ENCODE measurements at places on chromosomes 7 and 10.

GRCh38 chr7:8133188-8133848 lies 128.6 kb downstream of the ICA1 start:
- no peak for DNase-seq

GRCh38 chr10:103835096-103836050 lies 20.0 kb downstream of the SH3PXD2A start:
- DNase-seq, result no peak

- DNase-seq, result no peak
These were observed 152.1 kb downstream of the FZD1 start for GRCh38 chr7:91416155-91416865.

DNA sequence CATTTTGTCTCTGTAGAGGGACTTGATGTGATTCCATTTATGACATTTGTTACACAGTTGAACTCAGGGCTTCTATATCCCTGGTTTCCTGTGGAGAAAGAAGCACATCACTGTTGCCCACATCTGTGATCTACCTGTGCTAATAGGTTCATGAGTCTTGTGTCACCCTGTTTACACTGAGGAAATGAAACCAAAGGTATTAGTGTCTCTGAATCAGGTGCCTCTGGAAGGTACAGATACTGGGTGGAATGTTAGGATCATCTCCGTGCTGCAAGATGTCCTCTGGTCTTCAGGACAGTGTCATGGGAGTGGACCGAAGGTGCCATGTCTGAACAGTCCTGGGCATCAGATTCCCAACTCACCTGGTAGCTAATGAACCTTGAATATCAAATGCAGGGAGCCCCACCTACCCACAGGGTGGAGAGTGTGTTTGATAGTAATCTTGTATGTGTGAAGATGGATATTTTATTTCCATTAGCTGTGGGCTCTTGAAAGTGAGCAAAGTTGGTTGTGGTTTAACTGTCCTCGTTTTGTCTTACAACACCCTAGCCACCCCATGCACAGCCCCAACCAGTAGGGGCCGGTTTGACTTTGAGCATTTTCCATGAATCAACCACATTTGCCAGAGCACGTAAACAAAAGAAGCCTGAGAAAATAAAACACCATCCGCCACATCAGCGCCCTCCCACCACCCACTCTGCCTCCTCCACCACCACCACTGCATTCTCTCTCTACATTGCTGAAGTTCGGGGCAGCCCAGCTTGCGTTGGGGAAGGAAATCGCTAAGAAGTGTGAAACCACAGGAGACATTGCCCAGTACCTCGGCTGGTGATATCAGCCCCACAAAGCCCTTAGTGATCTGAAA lies 40.7 kb downstream of the TARP start:
- no peak for DNase-seq

DNA sequence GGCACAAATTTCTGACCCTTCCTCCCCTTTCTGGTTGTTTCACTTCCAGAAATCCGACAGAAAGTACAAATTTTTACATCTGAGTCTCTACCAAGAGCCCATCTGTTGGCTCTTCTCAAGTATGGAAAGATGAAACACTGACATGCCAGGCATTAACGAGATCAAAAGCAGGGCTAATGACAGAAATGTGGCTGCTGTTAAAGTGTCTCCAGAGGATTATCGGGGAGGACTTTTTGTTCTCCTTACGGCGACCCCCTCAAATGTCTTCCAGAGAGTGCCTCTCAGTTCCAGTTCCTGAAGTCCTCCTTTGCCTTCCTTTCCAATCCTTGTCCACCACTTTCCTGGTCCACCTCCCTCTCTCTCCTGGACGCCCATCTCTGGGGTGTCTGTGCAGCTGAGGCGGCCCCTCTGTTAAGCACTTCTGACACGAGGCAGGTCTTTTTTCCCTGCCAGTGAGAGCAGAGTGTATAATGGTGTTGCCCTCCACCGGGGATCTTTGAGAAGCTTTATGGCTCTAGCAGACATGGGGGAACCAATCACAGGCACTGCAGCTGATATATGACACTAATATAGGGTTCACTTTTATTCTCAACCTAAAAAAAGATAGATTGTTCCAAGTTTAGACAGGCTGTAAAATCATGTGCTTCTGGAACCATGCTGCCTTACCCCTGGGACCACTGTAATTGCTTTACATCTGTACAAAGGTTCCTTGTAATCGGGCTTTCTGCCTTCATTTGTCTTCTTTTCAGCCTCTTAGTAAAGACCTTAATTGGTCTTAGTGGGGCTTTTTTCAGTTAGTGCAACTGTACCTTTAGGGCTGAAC lies 757.1 kb downstream of the AUTS2 start:
- DNase-seq, result no peak

DNA sequence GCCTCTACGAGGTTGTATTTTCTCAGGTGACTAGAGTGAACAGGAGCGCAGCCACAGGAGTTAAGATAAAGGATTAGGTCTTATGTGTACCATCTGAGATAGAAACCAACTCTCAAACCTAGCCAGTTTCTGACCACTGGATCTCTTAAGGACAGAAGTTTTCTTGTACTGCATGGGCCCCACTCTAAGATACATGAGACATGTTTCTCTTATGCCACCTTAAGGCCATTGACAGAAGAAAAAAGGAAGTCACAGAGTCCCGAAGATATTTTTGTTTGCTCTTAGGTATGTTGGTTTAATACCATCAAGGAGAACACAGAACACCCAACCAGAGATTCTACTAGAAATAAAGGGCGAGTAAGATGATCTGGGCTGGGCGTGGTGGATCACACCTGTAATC lies 335.8 kb downstream of the FRMD4A start:
- DNase-seq, result peak; percentile 49

DNA sequence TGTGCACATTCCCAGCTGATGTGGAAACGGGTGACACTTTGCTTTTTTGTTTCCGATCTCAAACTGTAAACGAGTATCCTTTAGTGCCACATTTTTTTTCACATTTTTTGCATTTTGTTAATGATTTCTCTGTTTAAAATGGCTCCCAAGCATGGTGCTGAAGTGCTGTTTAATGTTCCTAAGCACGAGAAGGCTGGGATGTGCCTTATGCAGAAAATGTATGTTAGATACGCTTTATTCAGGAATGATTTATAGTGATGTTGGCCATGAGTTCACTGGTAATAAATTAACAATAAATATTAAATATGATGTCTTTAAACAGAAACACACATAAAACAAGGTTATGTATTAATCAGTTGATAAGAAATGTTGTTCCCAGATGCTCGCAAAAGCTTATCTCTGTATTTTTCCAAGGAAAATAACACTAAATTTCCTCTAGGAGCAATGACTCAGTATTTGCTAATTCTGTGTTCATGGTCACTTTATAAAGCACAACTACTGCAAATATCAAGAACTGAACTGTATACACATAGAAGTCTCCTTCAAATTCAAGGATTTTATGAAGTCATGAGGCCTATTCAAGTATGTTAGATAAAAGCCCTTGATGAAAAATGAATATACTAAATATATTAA lies 305.9 kb upstream of the SMIM30 start:
- DNase-seq, result no peak

DNA sequence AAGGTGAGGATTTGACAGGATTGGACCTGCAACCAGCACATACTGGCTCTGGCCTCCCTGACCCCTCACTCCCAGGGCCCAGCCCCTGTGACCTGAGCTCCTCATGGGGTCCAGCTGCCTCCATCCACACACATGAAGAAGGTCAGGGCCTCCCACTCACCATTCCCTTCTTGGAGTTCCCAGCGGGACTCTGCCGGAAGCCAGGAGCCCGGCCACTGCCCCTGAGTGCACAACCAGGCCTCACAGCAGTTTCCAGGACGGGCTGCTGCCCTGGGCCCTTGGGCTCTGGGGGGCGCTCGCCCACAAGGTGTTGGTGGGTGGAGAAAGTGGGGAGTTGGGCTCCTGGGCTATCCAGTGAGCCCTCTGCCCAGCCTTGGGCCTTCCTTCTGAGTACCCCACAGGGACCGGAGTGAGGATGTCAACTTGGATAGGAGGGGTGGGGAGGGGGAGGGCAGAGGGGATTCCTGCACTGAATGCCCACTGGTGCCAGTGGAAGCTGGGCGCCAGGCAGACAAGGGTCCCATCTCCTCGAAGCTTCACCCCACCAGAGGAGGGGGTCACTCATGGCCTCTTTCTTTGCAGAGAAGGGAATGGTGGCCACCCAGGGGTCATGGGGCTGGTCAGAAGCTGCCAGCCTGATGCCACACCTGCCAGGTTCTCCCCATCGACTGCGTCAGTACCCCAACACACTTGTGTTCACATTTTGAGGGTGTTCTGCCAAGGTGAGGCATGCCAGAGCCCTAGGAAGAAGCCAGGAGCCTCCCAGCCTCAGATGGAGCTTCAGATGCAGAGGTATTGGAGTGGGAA lies 115.3 kb downstream of the PTPN20 start:
- DNase-seq, result no peak
